ENCODE measurements at places on chromosomes 1 and 21. TPM values are rescaled to one million over a fixed set of nuclear protein-coding genes. Genes with fewer than 3 reads are reported as not detected.

The NECTIN4 gene
- polyA plus RNA-seq, result not detected

The OR2T35 gene
- polyA plus RNA-seq, result not detected

The SMCP gene
- not detected for polyA plus RNA-seq

The FCMR gene
- polyA plus RNA-seq, result 3.6 TPM

The OR2AK2 gene
- polyA plus RNA-seq, result not detected

The SERPINC1 gene
- 0.22 TPM for polyA plus RNA-seq

The E2F2 gene
- 10.2 TPM for polyA plus RNA-seq

The RIPK4 gene
- polyA plus RNA-seq, result 10.6 TPM

The RORC gene
- 3.1 TPM for polyA plus RNA-seq

The LCE3E gene
- not detected for polyA plus RNA-seq

The CADM3 gene
- 86.2 TPM for polyA plus RNA-seq

The PLEKHN1 gene
- not detected for polyA plus RNA-seq

The CHI3L1 gene
- 47.9 TPM for polyA plus RNA-seq

The TMEM61 gene
- 11.7 TPM for polyA plus RNA-seq

The CACNA1S gene
- 0.19 TPM for polyA plus RNA-seq

The KMO gene
- not detected for polyA plus RNA-seq

The SPRR1A gene
- 91.9 TPM for polyA plus RNA-seq

The BACE2 gene
- 4.6 TPM for polyA plus RNA-seq

The CAPZA1 gene
- polyA plus RNA-seq, result 26.4 TPM

The TMPRSS15 gene
- polyA plus RNA-seq, result not detected

The SLC45A3 gene
- polyA plus RNA-seq, result 16.4 TPM

The FNDC5 gene
- polyA plus RNA-seq, result 20.8 TPM

The LMOD1 gene
- 4.2 TPM for polyA plus RNA-seq

The MFAP2 gene
- 162 TPM for polyA plus RNA-seq

The LCE1F gene
- not detected for polyA plus RNA-seq

The S100A2 gene
- 1.5 TPM for polyA plus RNA-seq

The LCE2A gene
- not detected for polyA plus RNA-seq

The ZYG11A gene
- 1.3 TPM for polyA plus RNA-seq

The CDC14A gene
- polyA plus RNA-seq, result 1.8 TPM

The TRIM17 gene
- 0.61 TPM for polyA plus RNA-seq

Data from brain (organoid and tissue), 16 donors.